ENCODE measurements at places on chromosomes 1 and 21.

GRCh38 chr1:119081267-119081666, 59.2 kb downstream of the WARS2 start:
- no peak for DNase-seq

- DNase-seq = no peak
Measured at GRCh38 chr1:203046984-203047630, 20.8 kb downstream of the PPFIA4 start.

DNA sequence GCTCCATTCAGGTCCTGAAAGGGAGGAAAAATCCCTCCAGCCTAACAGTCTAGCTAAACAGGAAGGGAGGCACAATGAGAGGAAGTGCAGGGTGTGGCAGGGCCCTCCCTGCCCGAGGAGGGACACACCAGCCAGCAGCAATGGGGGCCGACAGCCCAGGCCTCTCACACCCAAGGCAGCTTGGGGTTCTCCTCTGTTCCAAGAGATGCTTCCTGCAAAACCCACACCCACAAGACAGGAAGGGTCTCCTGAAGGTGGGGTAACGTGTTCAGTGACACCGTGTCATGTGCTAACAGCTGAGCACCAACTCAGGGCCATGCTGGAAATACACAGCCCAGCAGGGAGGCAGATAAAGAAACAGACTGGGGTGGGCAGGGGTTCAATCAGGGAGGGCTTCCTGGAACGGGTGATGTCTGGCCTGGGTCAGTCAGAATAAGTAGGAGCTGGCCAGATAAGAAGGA, 10.2 kb downstream of the ECE1 start:
- DNase-seq = no peak

DNA sequence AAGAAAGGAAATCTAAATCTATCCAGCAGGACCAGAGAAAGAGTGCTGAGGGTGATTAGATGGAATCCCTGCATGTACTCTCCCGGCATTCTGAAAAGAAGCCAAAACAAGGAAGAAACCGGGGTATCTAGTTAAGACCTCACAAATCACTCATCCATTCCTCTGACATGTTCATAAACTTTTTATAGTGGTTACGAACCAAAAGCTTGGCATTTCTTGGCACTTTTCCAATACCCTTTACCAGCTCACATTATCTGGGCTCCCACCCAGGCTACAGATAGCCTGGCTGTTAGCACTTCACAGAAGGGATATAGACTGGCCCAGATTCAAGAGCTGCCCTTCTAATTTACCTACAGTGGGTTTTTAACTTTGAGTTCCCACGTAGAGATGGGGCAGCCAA, 1.8 kb upstream of the C1orf74 start:
- DNase-seq = peak; percentile 34

DNA sequence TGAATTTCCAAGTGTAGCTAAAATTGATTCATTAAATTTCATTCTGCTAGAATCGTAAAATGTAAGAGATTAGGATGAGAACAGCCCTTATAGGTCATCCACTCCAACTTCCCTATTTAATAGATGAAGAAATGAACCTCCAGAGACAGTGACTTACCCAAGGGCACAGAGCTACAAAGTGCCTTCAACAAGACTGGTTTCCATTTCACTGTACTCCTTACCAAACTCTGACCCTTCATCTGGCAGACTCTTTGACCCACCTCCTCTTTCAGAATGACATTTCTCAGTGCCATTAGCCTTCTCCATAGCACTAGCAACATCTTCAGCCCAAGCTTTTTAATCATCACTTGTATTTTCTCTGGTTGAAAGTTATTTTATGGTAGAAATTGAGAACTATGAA, 161.3 kb downstream of the NEK7 start:
- no peak for DNase-seq

DNA sequence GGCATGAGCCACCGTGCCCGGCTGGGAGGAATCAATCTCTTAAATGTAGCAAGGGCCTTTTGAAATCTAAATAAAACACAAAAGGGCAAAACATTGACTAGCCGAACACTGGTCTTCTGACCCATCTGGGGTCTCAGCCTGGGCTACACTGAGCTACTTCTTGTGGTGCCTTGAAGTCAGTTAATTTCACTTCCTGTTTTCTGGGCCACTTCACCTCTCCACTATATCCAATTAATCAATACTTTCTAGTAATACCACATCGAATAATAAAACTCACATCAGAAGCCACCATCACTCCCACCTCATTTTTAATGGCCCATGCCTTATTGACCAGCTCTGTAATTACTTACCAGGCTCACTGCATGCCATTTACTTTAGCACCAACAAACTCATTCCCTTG, 138.0 kb upstream of the SAMSN1 start:
- no peak for DNase-seq

- DNase-seq = no peak
Measured at GRCh38 chr21:27476696-27477095, 509.8 kb upstream of the ADAMTS5 start.

GRCh38 chr1:234372011-234372757, 1.1 kb upstream of the COA6 start:
- no peak for DNase-seq

DNA sequence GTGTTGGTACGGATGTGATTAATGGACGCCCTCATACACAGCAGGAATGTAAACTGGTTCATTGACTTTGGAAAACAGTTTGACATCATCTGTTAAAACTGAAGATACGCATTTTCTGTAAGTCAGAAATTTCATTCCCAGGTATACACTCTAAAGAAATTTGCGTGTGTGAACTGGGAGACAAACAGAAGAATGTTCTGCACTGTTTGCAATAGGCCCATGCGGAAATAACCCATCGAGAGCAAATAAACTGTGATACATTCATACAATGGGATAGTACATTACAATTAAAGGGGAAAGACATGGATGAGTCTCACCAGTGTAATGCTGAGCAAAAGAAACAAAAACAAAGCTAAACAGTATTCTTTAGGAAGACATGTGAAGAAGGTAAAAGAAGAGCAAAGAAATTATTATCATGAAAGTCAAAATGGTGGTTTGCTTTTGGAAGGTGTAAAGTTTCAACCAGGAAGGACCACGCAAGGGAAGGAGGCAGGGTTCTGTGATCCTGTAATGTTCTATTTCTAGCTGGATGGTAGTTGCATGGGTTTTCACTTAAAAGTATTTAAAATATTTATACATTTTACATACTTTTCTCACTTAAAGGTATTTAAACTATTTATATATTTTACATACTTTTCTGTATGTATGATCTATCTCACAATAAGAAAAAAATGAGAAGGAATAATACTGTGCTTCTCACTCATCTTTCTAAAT, 30.3 kb downstream of the INTS7 start:
- no peak for DNase-seq

DNA sequence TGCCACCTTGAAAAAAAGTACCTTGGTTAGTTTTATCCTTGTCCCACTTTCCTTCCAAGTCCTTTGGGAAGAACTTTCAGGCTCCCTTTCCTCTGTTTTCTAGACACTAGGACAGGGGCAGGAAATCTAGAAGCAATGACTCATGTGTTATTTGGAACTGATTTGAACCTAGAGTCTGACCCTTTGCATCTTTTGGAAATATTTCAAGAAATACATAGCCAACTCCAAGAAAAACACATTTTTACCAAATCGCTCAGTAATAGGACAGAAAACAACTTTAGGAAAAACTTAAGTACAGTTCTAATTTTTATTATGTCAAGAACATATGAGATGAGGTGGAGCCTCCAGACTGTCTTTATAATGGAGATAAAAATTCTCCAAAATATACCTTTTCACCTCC, 292.4 kb downstream of the PTBP2 start:
- DNase-seq = no peak

DNA sequence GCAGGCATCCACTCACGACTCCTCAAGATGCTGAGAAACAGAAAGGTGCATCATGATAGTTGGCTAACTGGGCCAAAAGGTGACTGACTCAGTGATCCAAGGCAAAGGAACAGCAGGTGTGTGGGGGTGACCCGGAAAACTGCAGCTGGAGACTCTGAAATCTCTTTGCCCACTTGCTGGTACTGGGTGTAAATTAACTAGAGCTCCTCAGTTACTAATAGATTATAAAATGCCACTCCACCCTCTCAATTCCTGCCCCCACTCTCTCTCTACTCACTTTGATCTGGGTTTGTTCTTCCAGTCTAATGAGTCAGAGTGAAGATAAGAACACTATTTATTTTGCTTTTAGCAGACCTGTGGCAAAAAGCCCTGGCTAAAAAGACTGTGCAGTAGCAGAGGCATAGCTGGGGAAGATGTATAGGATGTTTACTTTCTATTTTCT, 7.2 kb upstream of the PIGC start:
- peak; percentile 83 for DNase-seq

DNA sequence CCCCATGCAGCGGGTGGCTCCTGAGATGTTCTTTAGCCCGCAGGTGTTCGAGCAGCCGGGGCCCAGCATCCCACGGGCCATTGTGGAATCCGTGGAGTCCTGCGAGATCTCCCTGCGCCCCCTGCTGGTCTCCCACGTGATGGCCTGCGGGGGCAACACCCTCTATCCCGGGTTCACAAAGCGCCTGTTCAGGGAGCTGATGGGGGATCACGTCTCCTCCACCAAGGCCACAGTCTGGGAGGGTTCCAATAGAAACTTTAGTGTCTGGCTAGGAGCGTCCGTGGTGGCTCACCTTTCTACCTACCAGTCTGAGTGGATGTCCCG, 71.0 kb downstream of the ACTL8 start:
- DNase-seq = no peak

- peak; percentile 75 for DNase-seq
Measured at GRCh38 chr1:26472320-26472900, at the start of gene HMGN2. Gene HMGN2 (plus strand): TSS chr1:26472440. CDS start chr1:26472613, 173 bp downstream.

- DNase-seq = no peak
Measured at GRCh38 chr1:16014509-16015482, 3.0 kb downstream of the HSPB7 start.

Data from LoVo (cell line).